Cerebellum (tissue), 4 donors: ENCODE measurements at places on chromosomes 6 and 20. TPM values are rescaled to one million over a fixed set of nuclear protein-coding genes. Genes with fewer than 3 reads are reported as not detected.

LY6G6F gene
- total RNA-seq = 0.36 TPM

- DNase-seq = no peak
These were observed 421.1 kb upstream of the AGPAT4 start for GRCh38 chr6:161694995-161695394.

OCSTAMP gene
- not detected for total RNA-seq

DNA sequence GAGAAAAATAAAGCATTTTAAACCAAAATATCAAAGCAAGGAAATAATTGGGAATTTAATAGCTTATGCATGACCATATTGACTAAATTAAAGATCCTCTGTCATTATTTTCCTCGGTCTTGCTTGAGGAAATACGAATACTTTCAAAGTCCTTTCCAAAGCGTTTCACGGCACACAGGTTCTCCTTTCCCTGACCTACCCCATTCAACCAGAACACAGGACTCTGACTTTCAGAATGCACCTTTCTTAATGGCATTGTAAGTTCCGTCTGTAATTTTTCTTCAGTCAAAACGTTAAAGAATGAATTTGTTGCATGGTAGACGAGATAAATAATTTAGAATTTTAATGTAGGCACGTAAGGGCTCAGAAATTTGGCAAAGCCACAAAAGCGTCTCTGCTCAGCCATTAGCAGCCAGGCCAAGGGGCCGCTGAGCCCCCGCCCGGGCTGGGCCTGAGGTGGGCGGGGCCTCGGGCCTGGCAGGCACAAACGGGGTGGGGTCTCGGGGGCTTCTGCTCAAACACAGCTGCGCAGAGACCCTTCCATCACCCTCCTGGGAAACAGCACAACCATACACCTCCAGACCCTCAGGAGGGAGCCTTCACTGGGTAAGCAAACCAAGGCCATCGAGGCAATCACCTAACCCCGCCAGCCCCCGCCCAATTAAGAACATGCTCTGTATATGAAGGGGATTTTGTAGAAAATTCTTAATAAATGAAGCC is 3.4 kb downstream of the NEDD9 start:
- no peak for DNase-seq

TRAPPC3L gene
- total RNA-seq = not detected

GRCh38 chr6:161273752-161274487 is at the start of gene AGPAT4:
AGPAT4 (minus strand) TSS chr6:161274061; CDS start chr6:161232213, 41,848 bp downstream.
- DNase-seq = peak; percentile 85

DNA sequence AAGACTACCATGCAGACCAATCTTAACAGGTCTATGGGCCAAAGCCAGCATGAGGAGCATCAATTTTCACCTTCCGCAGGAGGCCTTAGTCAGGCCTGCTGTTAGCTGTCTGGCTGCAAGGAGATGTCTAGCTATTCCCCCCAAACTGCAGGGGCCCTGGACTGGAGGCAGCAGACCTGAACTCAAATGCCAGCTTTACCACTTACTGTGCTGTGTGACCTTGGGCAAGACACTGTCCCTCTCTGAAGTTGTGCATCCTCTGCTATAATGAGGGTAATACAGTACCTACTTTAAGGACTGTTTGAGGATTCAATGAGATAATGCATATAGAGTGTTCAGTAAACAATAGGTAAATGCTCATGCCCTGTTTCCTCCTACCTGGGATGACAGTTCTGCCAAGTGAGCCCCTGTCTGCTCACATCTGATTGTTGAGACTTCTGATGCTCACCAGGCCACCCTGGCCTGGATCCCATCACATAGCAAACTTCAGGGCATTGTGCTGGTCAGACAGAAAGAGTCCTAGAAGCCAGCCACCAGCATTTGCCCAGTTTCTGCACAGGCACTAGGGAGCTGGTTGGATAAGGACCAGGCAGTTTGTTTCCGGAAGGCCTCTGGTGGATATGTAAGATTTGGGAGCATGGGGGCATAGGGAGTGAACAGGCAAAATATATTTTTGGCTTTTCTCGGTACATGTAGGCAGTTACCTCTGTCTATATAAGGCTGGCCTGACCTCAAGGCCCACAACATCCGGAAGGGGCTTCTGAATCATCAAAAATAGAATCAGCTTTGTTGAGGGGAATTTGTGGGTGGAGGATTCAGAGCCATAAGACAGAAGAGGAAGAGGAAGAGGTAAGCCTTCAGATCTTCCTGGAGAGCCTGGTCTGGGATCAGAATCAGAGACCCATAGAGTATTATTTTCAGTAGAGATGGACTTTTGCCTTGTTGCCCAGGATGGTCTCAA is 2.3 kb upstream of the OCSTAMP start:
- DNase-seq = peak; percentile 40

CLPSL1 gene
- not detected for total RNA-seq

DNA sequence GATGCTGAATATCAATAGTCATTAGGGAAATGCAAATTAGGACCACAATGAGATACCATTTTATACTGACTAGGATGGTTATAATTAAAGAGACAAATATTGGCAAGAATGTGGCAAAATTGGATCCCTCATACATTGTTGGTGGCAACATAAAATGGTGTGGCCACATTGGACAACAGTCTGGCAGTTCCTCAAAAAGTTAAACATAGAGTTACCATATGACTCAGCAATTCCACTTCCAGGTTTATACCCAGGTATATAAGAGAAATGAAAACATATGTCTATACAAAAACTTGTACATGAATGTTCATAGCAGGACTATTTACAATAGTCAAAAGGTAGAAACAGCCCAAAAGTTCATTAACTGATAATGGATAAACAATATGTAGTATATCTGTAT is 2.0 kb upstream of the CRIP3 start:
- DNase-seq = no peak

- no peak for DNase-seq
These were observed 406.4 kb upstream of the PLCB4 start for GRCh38 chr20:8662433-8662954.

- DNase-seq = no peak
These were observed 38.2 kb downstream of the JAG1 start for GRCh38 chr20:10635476-10636208.

GRCh38 chr20:40607927-40608326 is 81.1 kb downstream of the MAFB start:
- DNase-seq = peak; percentile 53

GRCh38 chr6:113560908-113561307 is 296.2 kb upstream of the MARCKS start:
- DNase-seq = no peak

DNA sequence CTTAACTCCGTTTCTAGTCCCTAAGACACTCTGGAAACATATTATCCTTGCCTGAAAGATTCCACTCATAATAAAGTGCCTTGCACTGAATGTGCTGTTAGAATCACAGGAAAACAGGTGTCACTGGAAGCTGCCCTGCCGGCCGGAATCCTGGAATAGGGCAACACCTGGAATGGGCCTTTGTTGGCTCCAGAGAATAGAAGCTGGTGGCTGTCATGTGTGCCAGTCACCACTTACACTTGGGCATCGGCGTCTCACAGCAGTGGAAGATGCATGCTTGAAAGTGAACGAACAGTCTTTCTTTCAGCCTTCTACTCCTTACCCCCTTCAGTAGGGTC is 90.8 kb upstream of the AFDN start:
- no peak for DNase-seq

DNA sequence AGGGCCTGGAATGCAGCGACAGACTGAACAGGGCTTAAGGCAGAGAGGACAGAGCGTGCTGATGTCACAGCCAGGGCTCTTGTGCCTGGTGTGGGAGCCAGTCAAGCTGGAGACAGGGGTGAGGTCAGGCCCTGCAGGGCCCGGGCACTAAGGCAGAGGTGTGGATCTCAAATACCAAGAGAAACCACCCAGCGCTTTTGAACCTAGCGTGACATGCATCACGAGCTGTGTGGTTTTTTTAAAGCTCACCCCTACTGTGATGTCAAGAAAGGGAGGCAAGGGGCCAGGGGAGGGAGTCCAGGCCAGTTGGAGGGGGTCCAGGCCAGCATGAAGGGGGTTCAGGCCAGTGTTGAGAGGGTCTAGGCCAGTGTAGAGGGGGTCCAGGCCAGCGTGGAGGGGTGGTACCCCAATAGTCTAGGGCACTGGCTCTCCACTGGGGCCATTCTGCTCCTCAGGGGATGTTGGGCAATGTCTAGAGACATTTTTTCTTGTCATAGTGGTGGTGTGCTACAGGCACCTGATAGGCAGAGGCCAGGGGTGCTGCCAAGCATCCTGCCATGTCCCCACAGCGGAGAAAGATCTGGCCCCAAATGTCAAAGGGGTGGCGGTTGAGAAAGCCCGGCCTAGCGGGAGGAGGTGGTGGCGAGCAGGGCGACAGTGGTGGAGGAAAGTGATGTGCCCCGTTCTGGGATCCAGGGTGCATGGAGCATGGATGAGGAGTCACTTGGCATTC is 42.6 kb downstream of the RBM38 start:
- DNase-seq = no peak

SLC17A1 gene
- not detected for total RNA-seq

DNA sequence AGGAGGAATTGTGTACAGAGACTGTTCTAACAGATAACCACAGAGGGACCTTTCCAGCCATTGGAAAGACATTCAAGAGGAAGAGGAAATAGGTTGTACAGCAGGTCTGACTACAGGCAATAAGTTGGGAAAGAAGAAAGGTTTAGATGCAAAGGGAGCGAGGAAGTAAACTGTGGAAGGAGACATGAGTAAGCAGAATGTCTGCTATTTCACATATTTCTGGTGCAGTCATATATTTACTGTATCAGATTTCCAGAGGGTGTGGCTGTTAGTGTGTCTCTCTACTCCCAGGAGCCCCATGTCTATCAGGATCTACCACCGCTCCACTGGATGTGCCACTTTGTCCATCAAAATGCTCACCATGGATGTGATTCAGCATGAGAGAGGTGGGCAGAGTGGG is 25.9 kb downstream of the MRS2 start:
- no peak for DNase-seq

- no peak for DNase-seq
These were observed 79.6 kb downstream of the BCKDHB start for GRCh38 chr6:80186082-80186481.

- no peak for DNase-seq
These were observed 122.8 kb downstream of the SYCP2 start for GRCh38 chr20:59810449-59811187.

BTBD3 gene
- total RNA-seq = 535 TPM

- no peak for DNase-seq
These were observed 252.9 kb upstream of the MAN1A1 start for GRCh38 chr6:119602215-119603178.

MICB gene
- 0.36 TPM for total RNA-seq

GRCh38 chr6:20454204-20454824 is 52.6 kb downstream of the E2F3 start:
- no peak for DNase-seq

ANKRD60 gene
- not detected for total RNA-seq

- DNase-seq = no peak
These were observed 20.9 kb upstream of the EPM2A start for GRCh38 chr6:145756170-145756662.

SMLR1 gene
- not detected for total RNA-seq

ARMH2 gene
- total RNA-seq = not detected

GRCh38 chr6:130602151-130602770 is 224.9 kb upstream of the SMLR1 start:
- DNase-seq = no peak

- no peak for DNase-seq
These were observed 86.5 kb downstream of the SERAC1 start for GRCh38 chr6:158081657-158081935.

GRCh38 chr20:43751167-43752050 is 24.6 kb upstream of the GTSF1L start:
- no peak for DNase-seq

ATAT1 gene
- total RNA-seq = 58.2 TPM

TNFAIP3 gene
- total RNA-seq = 1.6 TPM
